ENCODE measurements at places on chromosomes 11 and 22. TPM values are rescaled to one million over a fixed set of nuclear protein-coding genes. Genes with fewer than 3 reads are reported as not detected.

DNA sequence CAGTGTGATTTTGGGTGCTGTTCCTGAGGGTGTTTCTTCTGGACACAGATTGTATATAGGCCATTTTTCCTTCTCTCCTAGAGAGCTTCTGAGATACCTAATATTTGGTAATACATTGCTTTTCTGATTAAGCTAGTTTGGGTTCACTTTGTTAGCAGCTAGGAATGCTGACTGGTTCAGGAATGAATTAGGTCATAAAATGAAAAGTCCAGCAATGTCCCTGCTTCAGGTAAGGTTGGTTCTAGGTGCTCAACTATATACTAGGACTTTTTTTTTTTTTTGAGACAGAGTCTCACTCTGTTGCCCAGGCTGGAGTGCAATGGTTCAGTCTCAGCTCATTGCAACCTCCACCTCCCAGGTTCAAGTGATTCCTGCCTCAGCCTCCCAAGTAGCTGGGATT, 32.9 kb upstream of the APOL5 start:
- no peak for DNase-seq

The MYOD1 gene
- total RNA-seq, result not detected

The CCDC73 gene
- not detected for total RNA-seq

The LINC01488 gene
- total RNA-seq, result under 0.01 TPM

Data from lung microvascular endothelial cell (primary cell).